PC-3 (cell line): ENCODE measurements at places on chromosomes 5 and 9. TPM values are rescaled to one million over a fixed set of nuclear protein-coding genes. Genes with fewer than 3 reads are reported as not detected.
A peak's percentile ranks its signal among the peaks of the same experiment; 100 is the strongest.

TMEM252 gene
- total RNA-seq = not detected in 2 replicates

PCDH12 gene
- total RNA-seq = 0.15 TPM in 1 of 2 replicates, not detected in the other

DNA sequence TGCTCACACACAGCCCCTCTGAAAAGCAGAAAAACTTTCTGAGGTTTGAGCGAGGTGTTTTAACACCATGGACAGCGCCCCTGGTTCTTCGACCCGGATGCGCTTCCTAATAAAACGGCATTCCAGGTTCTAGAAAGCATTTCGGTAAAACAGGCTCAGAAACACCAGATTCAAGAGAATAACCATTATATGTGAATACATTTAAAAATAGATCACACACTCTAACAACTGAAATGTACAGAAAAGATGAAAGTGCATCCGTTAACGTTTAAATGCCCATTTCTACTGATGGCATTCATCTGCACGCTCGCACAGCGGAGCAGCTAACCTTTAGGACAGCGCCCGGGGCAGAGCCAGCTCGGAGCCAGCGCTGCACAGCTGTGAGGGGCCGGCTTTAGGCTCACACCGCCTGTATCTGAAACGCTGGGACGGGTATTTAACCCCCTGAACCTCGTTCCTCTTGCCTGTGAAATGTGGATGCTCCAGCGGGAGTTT is 26.3 kb upstream of the TENT4A start:
- no peaks in the 10 kb centered on the region for H3K36me3 ChIP-seq
- H3K4me1 ChIP-seq = 0 out of 2 replicates have a peak, but pooled peaks cover 3% of the 10 kb centered on the region
- peaks cover 42% of the 10 kb centered on the region for H3K27me3 ChIP-seq
- no peak overlapping the region for H3K4me3 ChIP-seq
- H3K27ac ChIP-seq = no peak overlapping the region
- DNase-seq = peak; percentile 62

- peaks cover 39% of the 10 kb centered on the region for H3K4me1 ChIP-seq
- no peak overlapping the region; the same call in 1 of the 2 replicates for H3K4me3 ChIP-seq
- DNase-seq = peak; percentile 82
- peak overlapping the region; percentile 55 for H3K27ac ChIP-seq
Observed at GRCh38 chr9:91419222-91420191, 4.1 kb downstream of the NFIL3 start.

DNA sequence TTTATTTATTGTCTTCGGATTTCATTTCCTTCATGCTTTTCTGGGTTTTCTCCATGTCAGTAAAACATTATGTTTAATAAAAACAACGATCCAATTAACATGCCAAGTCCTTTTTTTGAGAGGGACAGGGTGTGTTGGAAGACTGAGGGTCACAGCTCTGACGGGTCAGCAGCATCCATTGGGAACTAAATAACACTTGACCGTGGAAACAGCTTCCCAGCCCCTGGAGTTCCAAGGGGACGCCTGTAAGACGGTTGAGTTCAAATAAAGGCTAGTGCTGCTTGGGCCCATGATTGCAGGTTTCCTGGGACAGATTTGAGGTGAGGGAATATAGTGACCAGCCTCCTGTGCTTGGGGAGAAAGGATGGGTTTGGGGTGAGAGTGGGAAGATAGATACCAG is 30.4 kb upstream of the NEURL1B start:
- no peak for DNase-seq
- no peak overlapping the region for H3K27ac ChIP-seq
- H3K4me3 ChIP-seq = no peak overlapping the region
- H3K27me3 ChIP-seq = peaks cover 68% of the 10 kb centered on the region
- no peaks in the 10 kb centered on the region for H3K36me3 ChIP-seq

CNOT8 gene
- 26.2 and 34.2 TPM in 2 replicates for total RNA-seq

DNA sequence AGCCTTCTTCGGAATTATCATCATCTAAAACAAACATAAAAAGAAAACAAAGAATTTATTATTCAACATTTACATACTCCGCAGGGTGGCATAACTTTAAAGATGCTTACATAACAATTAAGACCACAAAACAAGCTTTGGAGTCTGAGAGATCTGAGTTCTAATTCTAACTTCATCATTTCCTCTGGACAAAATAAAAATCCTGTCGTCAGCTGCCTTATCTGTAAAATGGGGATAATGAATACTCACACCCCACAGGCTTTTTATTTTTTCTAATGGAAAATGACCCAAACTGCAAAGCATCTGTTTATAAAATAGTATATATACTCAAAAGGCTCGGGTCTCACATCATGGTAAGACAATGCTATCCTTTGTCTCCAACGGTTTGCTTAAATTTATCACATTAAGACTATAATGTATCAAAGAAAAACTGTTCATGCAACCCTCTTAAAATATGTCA is 4.3 kb downstream of the ARRDC3 start:
- 0 out of 2 replicates have a peak overlapping the region, but pooled peaks have one; percentile 2 for H3K27ac ChIP-seq
- peak; percentile 14 for DNase-seq
- peaks cover 13% of the 10 kb centered on the region for H3K4me1 ChIP-seq
- H3K4me3 ChIP-seq = peak overlapping the region; percentile 85
- H3K27me3 ChIP-seq = no peaks in the 10 kb centered on the region
- H3K36me3 ChIP-seq = peaks cover 42% of the 10 kb centered on the region

GRCh38 chr9:14723301-14723700 is 768 bp upstream of the CER1 start:
- H3K27me3 ChIP-seq = no peaks in the 10 kb centered on the region
- no peaks in the 10 kb centered on the region for H3K4me1 ChIP-seq
- no peak overlapping the region for H3K27ac ChIP-seq
- no peaks in the 10 kb centered on the region for H3K36me3 ChIP-seq
- H3K4me3 ChIP-seq = no peak overlapping the region
- no peak for DNase-seq

DNA sequence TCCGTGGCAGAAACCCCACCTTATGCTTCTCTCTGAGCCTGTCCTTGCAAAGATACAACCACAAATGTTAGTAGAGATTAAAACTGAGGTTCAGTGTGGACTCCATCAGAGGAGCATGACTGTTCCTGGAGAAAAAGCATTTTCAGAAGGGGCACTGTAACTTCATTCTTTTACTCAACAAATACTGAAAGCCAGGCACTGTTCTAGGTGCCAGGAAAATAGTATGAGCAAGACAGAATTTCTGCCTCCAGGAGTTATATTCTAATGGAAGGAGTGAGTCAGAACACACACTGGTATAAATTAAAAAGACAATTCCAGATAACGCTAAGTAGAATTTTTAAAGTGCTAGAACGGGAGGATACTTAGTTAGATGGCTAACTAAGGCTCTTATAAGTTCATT is 251.4 kb upstream of the GAS1 start:
- no peak for DNase-seq
- no peaks in the 10 kb centered on the region for H3K4me1 ChIP-seq
- no peaks in the 10 kb centered on the region for H3K36me3 ChIP-seq

DNA sequence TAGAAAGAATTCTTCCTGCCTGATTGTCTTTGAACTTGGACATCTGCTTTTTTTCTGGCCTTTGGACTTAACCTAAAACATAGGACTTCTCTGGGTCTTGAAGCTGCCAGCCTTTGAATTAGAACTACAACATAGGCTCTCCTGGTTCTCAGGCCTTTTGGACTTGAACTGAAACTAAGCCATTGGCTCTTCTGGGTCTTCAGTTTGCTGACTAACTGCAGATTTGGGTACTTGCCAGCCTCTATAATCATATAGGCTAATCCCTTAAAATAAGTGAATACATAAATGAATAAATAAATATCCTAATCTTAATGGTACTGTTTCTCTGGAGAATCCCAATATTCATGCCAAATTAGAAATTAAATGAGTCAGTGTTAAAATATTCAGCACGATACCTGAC is 473.4 kb upstream of the PAPPA start:
- no peaks in the 10 kb centered on the region for H3K4me1 ChIP-seq
- no peak overlapping the region for H3K4me3 ChIP-seq
- H3K36me3 ChIP-seq = no peaks in the 10 kb centered on the region
- H3K27ac ChIP-seq = no peak overlapping the region
- no peaks in the 10 kb centered on the region for H3K27me3 ChIP-seq

DNA sequence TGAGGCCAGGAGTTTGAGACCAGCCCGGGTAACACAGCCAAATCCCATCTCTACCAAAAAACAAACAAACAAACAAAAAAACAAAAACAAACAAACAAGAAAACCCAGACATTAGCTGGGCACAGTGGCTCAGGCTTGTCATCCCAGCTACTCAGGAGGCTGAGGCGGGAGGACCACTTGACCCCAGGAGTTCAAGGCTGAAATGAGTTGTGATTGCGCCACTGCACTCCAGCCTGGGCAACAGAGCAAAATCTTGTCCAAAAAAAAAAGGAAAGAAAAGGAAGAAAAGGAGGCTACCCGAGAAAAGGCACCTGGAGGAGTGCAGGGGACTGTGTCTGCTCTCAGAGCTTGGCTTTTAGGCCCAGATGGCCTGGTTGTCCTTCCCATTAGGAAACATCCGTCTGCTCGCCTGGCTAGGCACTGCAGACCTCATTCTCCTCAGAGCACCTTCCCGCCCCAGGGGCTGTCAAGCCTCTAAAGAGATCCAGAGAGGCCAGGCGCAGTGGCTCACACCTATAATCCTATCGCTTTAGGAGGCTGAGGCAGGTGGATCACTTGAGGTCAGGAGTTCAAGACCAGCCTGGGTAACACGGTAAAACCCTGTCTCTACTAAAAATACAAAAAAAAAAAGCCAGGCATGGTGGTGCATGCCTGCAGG is 185.3 kb upstream of the IER5L start:
- no peaks in the 10 kb centered on the region for H3K36me3 ChIP-seq
- no peaks in the 10 kb centered on the region for H3K27me3 ChIP-seq
- no peaks in the 10 kb centered on the region for H3K4me1 ChIP-seq
- H3K27ac ChIP-seq = no peak overlapping the region

DNA sequence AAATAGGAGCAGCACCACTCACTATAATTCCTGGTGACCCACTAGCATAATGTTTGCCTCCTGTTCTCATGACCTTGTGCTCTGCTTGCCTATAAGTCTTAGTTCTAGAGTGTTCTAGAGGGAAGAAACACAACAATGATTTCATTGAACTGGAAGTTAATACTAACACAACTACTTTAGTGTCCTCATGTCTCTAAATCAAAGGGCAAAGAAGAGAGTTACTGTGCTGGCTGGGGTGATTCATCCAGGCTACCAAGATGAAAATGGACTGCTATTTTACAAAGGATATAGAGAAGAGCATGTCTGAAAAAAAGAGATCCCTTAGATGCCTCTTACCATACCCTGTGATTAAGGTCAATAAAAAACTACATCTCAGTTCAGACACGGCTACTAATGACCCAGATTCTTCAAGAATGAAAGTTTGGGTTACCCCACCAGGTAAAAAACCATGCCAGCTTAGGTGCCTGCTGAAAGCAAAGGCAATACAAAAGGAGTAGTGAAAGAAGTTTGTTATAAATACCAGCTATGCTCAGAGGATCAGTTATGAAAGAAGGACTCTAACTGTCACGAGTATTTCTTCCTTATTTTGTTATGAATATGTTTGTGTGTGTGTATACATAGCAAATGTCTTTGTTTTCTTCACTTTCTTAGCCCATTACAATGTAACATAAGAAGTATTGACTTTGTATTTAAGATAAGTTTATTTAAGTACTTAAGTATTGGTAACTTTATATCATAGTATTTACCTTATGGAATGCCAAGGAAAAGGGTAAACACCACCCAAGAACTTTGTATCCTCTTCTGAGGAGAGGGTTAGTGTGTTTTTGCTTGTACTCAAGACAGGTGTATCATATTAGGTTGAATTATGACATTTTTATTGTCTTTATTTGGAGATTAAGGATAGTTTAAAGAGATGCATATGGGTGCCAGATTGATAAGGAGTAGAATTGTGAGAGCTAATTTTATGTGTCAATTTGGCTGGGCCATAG is 314.1 kb upstream of the PTGER4 start:
- no peak overlapping the region for H3K27ac ChIP-seq
- 0 out of 2 replicates have a peak, but pooled peaks cover 3% of the 10 kb centered on the region for H3K4me1 ChIP-seq
- H3K27me3 ChIP-seq = no peaks in the 10 kb centered on the region
- DNase-seq = peak; percentile 23
- no peaks in the 10 kb centered on the region for H3K36me3 ChIP-seq

BARX1 gene
- total RNA-seq = not detected in 2 replicates

- no peaks in the 10 kb centered on the region for H3K36me3 ChIP-seq
- DNase-seq = no peak
- no peak overlapping the region for H3K4me3 ChIP-seq
- H3K27me3 ChIP-seq = no peaks in the 10 kb centered on the region
Observed at GRCh38 chr9:137544176-137544760, 5.9 kb downstream of the PNPLA7 start.

DNA sequence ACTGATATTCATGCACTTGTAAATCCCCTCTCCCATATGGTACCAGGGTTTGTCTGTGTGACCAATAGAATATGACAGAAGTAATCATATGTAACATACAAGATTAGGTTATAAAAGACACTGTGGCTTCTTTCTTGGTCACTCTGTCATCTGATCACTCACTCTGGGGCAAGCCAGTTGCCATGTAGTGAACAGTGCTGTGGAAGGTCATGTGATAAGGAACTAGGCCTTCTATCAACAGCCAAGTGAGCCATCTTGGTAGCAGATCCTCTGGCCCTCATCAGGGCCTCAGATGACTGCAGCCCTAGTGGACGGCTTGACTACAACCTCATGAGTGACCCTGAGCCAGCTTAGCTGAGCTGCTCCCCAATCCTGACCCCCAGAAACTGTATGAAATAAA is 30.0 kb upstream of the MATR3 start:
- H3K27me3 ChIP-seq = no peaks in the 10 kb centered on the region
- no peak overlapping the region for H3K4me3 ChIP-seq
- H3K27ac ChIP-seq = no peak overlapping the region
- H3K36me3 ChIP-seq = no peaks in the 10 kb centered on the region
- DNase-seq = no peak

SPOCK1 gene
- total RNA-seq = 8.2 and 9.8 TPM in 2 replicates

DNA sequence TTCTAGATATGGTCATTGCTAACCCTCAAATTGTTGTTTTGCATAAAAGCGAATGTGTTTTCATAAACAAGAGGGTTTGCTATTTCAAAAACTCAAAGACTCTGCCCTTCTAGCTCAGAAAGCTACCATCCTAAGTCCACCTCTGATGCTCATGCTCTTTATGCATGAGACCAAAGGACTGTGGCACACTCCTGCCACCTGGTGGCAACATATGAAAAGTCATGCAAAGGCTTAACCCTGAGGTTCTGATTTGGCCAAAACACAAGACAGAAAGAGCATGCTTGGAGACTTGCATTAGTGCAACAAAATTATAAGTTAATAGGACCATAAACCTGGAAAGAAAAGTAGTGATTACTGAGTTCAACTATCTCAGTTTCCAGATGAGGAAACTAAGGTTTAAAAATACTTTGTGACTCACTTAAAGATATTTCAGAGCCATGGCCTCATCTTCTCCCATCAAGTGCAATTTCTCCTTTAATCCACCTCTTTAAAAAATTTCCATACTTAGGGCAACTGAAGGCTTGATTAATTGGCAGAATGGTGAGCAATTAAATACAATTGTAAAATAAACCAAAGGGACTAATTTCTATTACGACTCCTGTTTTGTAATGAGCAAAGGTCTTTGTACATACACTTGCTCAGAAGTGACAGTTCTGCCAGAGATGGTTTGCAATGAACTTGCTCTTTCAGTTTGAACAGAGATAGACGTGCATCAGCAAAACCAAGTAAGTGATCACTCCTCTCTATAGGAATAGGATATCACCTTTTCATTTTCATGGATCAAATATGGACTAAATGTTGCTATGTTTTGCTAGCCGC is 110.7 kb upstream of the RAD23B start:
- no peak overlapping the region for H3K27ac ChIP-seq
- no peaks in the 10 kb centered on the region for H3K36me3 ChIP-seq
- peak; percentile 84 for DNase-seq
- H3K4me1 ChIP-seq = peaks cover 6% of the 10 kb centered on the region; the same call in 1 of the 2 replicates
